Stimulated activated CD8-positive, alpha-beta memory T cell treated with anti-CD3 and anti-CD28 coated beads, Interleukin-7, amount 100 ng/mL, for 1 hour (primary cell): ENCODE measurements at places on chromosomes 3 and 15.

GRCh38 chr3:129360171-129360611, 68.2 kb downstream of the EFCAB12 start:
- DNase-seq = no peak

DNA sequence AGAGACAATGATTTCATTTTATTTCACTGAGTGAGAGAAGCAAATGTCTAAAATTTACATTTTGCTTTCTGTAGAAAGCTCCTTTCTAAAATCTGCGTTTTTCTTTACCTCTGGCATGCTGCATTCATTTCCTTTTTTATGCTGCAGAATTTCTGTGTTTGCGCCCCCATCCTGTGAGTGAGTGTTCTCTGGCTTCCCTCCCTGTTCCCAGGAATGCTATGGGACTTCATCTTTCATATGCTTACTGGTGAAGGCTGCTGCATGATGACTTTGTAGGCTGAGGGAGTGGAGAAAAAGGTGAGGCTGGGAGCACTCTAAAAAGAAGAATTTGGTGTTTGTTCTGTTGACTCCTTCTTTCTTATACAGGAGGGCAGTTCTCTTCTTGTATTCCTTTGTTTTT, 7.7 kb upstream of the TMC3 start:
- DNase-seq = no peak

DNA sequence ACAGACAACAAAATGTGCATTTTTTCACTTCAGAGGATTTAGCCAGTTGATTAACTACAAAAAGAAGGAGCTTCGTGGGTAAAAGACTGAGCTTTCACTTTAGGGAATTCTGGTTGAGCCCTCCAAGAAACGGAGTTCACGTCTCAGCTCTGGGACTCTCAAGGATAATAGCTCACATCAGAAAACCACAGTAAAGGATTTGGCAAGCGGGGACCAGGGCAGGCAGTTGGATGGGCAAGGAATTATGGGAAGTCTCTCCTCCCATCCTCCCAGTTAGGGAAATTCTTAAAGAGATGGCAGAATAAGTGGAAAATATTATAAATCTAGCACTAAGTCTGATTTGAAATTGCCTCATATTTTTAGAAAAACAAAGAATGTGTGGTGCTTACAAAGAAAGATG, 188.3 kb upstream of the EOMES start:
- DNase-seq = no peak

GRCh38 chr15:33720952-33721351, 247.3 kb upstream of the CHRM5 start:
- no peak for DNase-seq

DNA sequence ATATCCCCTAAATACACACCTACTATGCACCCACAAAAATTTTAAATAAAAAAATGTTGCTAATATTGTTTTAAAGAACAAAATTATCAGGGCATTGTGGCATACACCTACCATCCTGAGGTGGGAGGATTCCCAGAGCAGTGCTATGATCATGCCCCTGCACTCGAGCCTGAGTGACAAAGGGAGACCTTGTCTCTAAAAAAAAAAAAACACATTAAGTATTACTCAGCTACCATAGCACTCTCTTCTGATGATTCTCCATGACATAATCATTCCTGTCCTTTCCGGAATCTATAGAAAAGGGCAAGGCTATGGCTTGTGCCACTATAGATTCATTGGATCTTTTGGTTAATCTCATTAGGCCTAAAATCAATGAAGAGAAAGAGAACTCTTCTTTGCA, 77.4 kb downstream of the ACAP2 start:
- no peak for DNase-seq

DNA sequence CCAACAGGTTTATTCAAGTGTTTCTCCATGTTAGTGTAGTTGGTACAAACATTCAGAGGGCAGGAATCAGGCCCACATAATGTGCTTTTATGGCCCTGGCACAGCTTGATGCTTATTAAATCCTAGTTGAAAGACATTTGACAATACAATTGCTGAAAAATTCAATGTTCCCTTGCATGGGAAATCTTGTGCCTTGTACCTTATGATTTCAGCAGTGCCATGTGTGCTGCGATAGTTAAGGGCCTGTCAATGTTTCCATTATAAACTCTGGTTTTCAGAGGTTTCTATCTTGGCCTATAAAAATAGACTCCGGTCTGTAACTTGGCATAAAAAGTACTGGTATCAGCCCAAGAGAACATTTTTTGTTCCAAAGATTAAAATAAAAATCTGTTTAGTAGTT, 207.2 kb downstream of the TBC1D5 start:
- DNase-seq = no peak

DNA sequence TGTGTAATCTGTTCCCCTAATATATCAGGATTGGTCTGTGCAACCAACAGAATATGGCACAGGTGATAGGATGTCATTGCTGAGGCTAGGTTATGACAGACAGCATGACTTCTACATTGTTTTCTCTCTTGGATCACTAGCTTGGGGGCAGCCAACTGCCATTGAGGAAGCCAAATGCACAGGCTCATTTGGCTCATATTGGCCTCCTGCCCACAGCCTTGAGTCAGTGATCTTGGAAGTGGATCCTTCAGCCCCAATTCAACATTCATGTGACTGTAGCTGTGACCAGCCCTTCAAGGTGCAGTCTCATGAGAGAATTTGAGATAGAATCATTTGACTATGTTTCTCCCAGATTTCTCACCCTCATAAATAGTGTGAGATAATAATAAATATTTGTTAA, 675.6 kb downstream of the GRM7 start:
- DNase-seq = no peak

GRCh38 chr3:183845608-183846288, 20.4 kb upstream of the MAP6D1 start:
- no peak for DNase-seq

GRCh38 chr15:85624291-85624801, 170.4 kb downstream of the KLHL25 start:
- no peak for DNase-seq

DNA sequence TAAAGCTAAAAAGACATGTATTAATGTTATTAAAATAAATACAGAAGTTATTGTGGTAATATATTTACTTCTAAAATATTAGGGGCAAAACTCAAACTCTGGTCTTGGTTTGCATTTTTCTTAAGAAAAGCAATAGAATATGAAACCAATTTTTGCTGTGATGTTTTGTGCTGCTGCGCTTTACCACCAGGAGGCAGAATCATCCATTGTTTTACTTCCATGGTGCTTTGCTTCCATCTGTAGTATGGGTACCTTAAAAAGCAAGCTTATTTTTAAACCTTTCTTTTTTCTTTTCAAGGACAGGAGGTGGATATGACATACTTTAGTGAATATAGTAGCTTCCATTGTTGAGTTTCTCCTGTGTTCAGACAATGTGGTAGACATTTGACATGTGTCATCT, 46.6 kb upstream of the MRPL3 start:
- no peak for DNase-seq

DNA sequence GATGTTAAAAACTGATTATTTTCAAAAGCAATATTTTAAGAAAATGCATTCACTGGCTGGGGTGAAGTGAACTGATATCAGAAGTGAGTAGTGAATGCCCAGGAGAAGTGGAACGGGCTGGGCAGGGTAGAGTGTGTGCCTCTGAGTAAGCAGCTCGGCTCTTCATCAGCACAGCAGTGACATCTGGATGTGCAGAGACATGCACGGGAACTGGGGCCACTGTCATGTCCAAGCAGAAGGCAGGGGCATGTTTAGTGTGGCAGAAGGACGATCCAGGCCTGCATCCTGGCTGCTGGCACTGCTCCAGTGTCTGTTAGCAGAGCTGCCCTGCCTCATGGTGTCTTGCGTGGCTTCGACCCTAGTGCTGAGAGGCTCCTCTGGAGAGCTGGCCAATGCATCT, 305.6 kb upstream of the LRRFIP2 start:
- DNase-seq = no peak

- no peak for DNase-seq
Observed at GRCh38 chr3:136657526-136657925, 94.7 kb downstream of the STAG1 start.

DNA sequence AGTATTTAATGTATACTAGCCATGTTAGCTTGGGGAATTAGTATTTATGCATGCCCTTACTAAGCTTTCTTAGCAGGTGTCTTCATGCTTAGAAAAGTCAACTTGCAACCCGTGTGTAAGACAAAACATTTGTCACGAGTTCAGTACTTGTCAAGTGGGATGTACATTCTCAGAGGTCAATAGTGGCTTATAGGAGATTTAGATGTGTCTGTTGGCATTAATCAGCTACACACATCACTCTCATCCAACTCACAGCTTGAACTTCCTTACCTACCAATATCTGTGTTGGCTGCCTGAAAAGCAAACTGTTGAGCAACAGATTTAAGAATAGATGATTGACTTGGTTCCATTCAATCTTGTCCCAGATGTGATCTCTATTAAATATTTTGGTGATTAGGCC, 109.5 kb downstream of the ROBO2 start:
- no peak for DNase-seq

DNA sequence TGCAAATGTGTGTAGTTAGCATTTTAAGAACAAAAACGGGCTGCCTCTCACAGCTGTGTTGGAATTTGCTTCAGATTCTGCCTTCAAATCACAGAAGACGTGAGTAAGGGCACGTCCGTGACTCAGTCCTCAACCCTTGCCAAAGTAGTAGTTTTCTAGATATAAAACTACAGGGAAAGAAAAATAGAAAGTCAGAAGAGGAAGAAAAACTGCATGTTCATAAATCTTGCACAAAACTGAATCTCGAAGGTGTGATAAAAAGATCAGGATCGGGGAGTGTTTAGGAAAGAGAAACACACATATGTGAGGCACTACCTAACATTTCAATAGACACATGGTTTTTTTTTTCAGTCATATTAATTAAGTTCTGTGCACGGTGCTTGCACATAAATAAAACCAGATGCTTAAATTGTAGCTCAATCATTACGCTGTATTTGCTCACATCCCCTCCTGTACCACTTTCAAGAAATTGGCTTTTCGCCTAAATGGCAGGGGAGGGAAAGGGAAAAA, 71.7 kb downstream of the P3H2 start:
- no peak for DNase-seq

DNA sequence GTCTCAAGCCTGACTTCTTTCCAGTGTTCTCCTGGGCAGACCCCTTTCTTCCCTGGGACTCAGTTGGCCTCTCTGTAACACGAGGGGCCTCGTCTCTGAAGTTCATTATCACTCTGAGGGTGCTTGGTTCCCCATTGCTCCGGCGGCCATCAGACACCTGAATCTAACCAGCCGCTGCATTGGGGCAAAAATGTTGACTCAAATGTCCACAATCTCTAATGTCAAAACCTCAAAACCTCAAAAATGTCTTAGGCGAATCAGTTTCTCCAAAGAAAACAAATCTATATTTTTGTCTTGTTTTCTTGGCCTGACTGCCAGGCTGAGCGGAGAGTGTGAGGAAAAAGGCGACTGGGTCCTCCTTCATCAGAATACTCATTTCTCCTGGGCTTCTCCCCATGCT, 220.7 kb downstream of the VPS13C start:
- no peak for DNase-seq

DNA sequence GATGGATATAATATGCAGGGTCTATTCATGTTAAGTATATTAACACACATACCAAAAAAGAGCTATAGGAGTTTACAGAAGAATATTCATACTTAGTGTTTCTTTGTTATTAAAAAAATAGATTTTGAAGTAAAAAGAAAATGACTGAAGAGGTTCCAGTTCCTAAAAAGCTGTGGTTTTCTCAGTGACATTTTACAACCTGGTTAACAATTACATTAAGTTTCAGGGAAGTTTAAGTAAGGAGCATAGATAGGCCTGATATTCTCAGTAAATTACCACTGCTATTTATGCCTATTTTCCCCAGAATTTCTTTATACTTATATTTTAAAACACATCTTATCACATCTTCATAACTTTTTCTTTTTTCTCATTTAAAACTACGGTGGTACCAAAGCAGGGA, 43.6 kb upstream of the SPTSSB start:
- no peak for DNase-seq

- no peak for DNase-seq
Observed at GRCh38 chr3:37052860-37053259, 59.5 kb downstream of the MLH1 start.
